ENCODE measurements at places on chromosomes 5 and 9.

DNA sequence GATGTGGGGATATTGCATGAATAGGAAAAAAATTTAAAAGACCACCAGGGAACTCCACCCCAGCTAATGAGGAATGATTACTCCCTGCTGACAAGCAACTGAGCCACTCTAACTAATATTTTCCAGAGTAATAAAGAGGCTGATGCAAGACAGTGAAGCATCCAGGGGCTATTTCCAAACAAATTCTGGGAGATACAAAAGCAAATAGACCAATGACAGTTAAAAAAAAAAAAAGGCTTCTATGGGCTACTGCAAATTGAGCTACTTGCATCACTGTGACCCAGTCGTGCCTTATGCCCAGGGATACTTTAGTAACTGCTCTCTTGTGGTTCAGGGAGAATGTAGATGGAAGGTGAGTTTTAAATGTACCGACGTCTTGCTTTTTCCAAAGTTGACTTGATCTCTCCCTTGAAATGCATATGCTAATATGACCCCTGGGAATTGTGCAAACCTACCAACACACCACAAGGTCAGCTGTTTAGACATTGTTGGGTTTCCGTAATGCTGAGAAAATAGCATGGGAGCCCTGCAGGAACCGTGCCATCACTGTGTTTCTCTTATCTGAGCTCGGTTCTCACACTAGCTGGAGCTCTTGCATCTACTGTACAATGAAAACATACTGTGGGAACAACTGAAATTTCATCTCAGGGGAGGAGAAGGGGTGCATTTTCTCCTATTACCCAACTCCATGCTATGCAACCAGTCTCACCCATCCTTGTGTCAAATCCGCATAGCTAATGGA is 250.6 kb upstream of the MAP3K1 start:
- no peak for DNase-seq

DNA sequence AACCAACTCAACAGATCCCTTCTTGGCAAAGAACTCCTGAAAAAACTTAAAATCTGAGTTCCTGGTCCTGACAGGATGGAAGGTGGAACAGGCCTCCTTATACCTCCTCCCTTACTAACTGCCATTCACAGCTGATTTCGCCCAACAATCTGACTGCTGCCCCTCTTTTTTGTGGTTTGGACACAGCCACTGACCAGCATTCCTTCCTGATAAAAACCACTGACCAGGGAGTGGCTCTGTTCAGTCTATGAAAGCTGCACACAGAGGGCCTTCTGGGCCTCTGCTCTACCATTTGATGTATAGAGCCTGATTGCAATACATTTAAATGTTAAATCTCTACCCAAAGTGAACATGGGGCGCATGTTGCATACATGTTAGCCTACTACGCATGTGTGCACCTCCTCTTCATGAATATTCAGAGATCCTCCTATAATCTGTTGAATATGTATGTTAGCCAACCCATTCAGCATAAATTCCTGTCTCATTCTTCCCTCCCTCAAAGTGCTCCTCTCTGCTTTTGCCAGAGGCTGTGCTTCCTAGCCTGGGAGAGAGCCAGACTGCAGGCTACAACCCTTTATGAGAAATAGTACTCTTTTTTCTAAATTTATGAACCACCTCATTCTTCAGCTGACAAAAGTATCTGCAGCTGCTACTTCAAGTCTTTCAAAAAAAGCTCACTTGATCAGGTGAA is 93.7 kb upstream of the MRPS30 start:
- no peak for DNase-seq

DNA sequence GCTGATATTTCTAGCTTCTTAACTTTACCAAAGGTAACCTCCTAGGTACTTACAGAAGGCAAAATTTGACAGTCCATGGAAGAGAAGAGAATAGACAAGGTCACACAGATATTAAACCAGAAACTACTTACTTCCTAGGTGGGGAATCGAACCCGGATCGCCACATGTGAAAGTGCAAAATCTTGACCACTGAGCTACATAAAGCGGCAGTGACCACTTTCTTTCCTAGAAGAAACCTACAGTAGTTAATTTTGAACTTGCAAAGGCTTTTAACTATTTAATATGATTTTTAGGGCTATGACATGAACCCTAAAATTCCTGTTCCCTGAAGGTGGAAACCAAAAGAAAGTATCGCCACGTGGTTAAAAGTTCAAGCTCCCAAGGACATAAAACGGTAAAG is 20.3 kb upstream of the ATOSB start:
- DNase-seq, result no peak

GRCh38 chr9:126668058-126668457 is 54.3 kb downstream of the LMX1B start:
- DNase-seq, result no peak

GRCh38 chr5:124996023-124996763 is 249.8 kb upstream of the ZNF608 start:
- no peak for DNase-seq

GRCh38 chr5:139262742-139263445 is 30.6 kb upstream of the MATR3 start:
- peak; percentile 57 for DNase-seq

GRCh38 chr5:83709973-83710372 is 10.7 kb downstream of the HAPLN1 start:
- no peak for DNase-seq

DNA sequence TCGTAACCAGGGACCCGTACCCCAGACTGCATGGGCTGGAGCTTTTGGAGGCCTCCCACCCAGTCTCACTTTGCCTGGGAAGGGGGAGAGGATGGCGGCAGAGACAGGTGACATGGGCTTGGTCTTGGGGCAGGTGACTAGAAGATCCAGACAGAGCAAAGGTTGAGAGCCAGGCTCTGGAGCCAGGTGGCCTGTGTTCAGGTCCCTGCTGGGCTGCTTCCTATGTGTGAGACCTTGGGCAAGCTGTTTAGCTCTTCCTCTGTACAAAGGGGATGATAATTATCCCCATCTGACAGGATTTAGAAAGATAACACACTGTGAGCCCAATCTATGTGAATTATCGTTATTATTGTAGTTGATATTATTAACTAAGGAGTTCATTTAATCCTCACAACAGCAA is 16.1 kb upstream of the NDST1 start:
- DNase-seq, result no peak

- DNase-seq, result no peak
Measured at GRCh38 chr5:109767997-109768396, 78.3 kb downstream of the MAN2A1 start.

GRCh38 chr5:7663808-7664207 is 187.1 kb downstream of the CFAP90 start:
- no peak for DNase-seq

- DNase-seq, result no peak
Measured at GRCh38 chr5:151739939-151740335, 18.5 kb downstream of the ATOX1 start.

Measured in stimulated activated naive CD4-positive, alpha-beta T cell treated with Interleukin-2 at 50 U/mL for 16 hours (primary cell).